ENCODE measurements at places on chromosomes 2 and 18.

DNA sequence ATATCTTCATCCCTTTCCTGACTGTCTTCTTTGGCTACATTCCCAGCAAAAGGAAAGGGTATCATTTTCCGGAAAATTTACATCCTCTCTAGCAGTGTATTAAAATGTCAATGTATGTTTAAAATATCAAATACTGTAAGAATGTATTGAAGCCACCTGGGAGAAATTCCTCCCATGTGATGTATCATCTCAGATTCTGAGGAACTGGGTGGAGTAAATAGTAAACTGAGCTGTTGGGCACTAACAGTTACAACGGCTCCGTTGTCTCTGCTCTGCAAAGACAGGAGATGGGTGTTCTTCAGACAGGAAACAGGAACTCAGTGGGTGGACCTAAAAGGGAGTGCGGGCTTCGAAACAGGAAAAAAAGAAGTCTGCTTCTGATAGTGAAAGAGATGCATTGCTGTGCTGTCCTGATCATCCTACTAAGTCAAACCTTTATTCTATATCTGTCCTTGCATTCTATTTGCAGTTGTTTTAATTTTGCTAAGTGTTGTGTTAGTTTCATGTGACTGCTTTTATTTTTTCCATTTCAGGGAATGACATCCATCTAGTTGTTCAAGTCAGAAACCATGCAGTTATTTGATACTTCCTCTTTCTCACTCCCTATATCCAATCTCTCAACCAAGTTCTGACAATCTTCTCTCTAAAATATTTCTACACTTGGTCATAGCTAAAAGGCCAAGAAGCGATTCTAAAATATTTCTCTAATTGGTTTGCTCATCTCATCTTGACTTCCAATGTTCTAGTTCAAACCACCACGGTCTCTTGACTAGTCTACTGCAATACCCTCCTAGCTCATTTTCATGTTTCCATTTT lies 19.4 kb downstream of the DOK1 start:
- peak; percentile 40 for DNase-seq

DNA sequence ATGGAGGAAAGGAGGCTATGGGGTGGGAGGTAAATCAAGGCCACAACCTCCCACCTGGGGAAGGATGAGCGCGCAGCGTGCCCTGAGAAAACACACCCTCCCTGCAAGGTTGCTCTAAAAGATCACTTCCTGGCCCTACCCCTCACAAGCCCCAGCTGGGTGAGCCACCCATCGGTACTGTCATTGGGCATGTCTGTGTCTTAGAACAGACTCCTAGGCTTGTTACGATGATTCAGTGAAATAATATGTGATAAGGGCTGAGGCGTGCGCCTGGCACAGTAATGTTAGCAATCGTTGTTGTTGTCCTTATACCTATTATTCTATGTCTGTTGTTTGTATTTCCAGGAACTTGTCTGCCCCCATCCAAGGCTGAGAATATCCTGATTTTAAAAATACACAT lies 175.1 kb downstream of the ZFP36L2 start:
- DNase-seq: no peak

DNA sequence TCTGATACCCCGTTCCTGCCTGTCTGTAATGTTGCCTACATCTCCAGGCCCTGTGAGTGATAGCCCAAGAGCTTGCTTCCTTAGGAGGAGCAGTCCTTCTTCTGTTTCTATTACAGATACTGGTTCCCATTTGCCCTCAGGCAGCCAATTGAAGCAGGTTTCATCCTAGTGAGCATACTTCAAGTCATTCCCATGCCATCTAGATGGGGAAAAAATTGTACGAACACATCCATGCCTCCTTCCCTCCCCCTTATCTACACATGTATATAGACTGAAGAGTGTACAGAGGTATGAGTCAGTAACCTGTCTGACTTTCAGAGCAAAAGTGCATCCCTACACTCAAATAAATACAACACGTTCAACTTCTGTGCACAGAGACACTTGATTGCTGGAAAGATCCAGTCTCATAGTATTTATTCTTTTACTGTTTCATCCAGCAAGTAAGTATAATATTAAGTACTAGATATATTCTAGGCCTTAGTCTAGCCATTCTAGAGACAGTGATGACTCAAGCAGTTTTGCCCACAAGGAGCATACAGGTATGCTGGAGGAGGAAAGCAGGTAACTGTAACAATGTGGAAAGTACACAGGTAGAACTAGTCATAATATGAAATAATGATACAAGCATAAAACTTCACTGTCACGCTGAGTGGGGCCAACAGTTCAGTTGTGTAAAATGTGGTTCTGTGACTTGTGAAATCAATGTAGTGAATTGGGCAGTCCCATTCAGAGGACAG lies 153.4 kb downstream of the MGAT5 start:
- DNase-seq: no peak

DNA sequence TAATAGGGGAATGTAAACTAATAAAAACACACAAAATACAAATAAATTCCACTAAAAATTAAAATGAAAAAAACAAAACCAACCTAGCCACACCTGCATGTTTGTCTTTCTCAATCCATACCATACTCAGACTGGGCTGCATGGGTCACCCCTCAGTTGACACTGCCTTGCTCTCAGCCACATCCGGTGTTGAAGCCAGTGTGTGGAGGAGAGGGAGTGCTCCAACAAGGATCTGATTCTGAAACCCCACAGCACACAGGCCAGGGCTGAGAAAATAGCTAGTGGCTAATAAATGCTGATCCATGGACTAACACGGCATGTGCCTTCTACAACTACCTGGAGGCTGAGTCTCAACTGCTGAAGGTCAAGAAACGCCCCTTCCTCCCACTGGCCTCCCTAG lies 13.7 kb downstream of the RND3 start:
- DNase-seq: no peak

DNA sequence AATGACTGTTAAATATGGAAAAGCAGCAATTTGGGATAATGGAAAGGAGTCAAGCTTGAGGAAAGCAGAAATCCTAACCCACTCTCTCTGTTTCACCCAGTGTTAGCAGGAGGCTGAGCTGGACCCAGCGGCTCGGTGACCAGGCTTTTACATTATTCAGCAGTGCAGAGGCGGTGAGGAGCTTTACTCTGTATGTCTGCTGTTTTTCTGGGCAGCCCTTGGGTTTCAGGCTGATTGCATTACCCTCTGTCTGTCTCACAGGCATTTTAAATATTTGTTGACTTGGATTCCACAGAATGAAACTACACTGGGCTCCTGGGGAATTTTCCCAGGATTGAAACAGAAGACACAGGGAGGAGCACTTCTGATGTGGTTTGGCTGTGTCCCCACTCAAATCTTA lies 368.0 kb downstream of the GALR1 start:
- no peak for DNase-seq

GRCh38 chr2:240557808-240558207 lies at the start of gene ANKMY1:
ANKMY1 (minus strand) TSS chr2:240557988; CDS start chr2:240557335, 653 bp downstream.
- peak; percentile 86 for DNase-seq

DNA sequence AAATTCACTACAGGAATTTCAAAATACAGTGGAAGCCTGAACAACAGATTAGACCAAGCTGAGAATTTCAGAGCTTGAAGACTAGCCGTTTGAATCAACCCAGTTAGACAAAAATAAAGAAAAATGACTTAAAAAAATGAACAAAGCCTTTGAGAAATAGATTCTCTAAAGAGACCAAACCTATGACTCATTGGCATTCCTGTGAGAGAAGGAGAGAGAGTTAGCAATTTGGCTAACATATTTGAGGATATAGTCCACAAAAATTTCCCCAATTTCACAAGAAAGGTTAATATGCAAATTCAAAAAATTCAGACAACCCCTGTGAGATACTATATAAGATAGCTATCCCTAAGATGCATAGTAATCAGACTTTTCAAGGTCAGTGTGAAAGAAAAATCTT lies 78.0 kb downstream of the MYO3B start:
- no peak for DNase-seq

DNA sequence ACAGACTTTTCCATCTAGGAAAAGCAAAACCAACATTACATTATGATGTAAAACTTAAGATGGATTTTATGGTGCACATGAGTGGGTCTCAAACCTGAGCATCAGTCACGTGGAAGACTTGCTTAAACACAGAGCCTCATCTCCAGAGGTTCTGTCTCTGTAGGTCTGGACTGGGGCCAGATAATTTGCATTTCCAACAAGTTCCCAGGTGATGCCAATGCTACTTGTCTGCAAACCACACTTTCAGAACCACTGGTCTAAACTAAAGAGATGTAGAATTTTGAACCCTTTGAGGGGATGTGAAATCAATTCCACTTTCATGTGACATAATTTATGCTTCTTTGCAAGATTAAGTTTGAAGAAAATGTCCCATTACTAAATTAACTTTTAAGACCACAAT lies 522.8 kb downstream of the MBD2 start:
- DNase-seq: no peak

DNA sequence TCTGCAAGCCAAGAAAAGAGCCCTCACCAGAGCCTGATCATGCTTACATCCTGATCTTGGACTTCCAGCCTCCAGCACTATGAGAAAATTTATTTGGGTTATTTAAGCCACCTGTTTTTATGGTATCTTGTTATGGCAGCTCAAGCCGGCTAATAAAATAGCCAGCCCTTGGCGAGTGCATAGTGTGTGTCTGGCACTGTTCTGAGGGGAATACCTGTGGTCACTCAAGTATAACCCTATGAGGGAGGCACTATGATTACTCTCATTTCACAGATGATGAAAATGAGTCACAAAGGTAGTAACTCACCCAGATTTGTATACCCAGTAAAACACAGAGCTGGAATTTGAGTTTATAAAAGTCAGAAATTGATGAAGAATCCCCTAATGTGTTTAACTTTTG lies 556.9 kb upstream of the SETBP1 start:
- no peak for DNase-seq

- DNase-seq: no peak
Measured at GRCh38 chr2:170271340-170271739, 93.4 kb downstream of the MYO3B start.

DNA sequence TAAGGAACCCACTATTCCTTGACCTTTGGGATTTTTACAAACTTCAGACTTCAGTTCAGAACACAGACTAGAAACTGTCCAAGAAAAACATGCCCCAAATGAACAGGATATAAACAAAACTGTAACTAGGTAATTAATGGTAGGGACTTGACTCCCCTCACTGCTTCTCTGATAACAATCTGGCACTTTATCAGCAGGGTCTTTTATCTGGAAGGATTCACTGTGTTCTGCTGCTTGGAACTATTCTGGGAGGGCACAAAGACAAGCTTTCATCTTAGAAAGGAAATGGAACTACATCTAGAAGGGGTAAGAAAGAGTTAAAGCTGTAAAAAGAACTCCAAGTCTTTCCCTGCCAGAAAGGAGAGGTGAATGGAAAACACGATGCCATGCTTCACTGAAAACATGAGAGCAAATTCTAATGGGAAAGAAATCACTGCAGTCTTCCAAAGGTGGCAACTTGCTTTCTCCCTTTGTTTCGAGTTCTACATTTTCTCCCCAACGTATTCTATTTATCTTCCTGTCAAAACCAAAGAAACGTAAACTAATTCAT lies 181.2 kb downstream of the THADA start:
- DNase-seq: no peak

- DNase-seq: no peak
Measured at GRCh38 chr2:109336296-109336695, 207.3 kb downstream of the SH3RF3 start.

DNA sequence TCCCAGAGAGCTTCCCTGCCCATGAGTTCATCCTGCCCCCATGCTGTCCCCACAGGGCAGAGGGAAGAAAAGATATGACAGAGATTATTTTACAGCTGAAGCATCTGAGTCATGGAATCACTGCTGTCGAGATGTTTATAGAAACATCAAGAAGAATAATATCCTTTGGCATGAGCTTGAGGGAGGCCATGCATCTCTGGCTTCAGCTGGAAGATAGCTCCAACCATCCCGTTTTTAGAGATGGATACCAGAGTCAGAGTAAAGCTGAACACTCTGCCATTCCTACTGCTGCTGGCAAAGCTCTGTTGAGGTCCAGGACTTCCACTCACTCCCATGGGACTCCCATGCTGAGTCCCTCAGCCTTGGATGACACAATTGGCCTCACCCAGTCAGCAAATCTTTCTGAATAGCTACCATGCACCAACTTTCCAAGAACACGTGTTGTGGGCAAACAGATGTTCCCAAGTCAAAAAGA lies 167.8 kb downstream of the TTC32 start:
- DNase-seq: no peak

DNA sequence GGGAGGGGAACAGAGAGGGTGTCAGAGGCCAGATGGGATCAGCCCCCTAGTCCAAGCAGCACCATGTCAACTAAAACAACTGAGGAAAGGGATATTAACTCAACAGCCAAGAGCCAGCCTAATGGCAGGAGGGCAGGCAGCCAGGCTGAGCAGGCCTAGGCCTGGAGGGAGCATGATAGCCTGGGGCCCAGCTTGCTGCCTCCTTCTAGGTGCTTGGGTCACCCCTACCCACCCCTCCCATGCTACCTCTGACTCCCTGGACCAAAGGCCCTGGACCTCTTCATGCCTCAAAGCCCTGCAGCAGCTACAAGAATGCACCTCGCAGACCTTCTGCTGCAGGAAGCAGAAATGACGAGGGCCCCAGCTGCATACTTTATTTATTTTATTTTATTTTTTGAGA lies 22.1 kb upstream of the TNS1 start:
- DNase-seq: no peak

- no peak for DNase-seq
Measured at GRCh38 chr2:177403838-177404237, 11.3 kb downstream of the AGPS start.

- DNase-seq: no peak
Measured at GRCh38 chr2:238702276-238703052, 145.4 kb upstream of the TWIST2 start.

GRCh38 chr18:65934874-65935273 lies 184.1 kb downstream of the CDH7 start:
- DNase-seq: no peak

- no peak for DNase-seq
Measured at GRCh38 chr18:40417501-40417900, 1537.5 kb upstream of the PIK3C3 start.

GRCh38 chr2:41853427-41854191 lies 194.2 kb upstream of the PKDCC start:
- DNase-seq: no peak

- DNase-seq: no peak
Measured at GRCh38 chr2:114699423-114699944, 257.0 kb downstream of the DPP10 start.

- DNase-seq: no peak
Measured at GRCh38 chr2:2422621-2423020, 91.5 kb upstream of the MYT1L start.

GRCh38 chr2:78118037-78118436 lies 595.9 kb upstream of the LRRTM4 start:
- DNase-seq: no peak

DNA sequence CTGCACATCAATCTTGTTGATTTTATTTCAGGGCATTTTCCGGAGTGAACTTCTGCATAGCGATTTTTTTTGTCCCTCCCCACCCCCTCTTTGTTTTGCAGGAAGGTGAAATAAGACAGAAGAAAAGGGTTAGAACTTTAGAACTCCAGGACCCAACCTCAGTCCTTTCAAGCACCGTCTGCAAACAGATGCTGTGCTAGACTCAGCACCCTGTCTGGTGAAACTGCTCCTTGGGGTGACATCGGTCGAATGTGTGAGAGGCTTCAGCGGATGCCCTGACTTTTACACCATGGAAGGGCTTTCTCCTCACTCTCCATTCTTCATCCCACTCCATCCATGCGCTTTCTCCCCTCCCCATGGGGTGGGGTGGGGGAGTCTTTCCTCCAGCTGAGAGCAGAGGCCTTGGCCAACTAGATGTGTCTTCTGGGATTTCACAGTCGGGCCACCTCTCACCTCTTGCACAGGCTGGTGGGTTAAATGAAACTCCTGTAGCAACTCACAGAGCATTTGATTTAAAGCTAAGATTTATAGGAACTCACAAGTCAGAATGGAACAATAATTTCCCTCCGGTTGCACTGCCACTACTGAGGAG lies 43.3 kb upstream of the EDAR start:
- no peak for DNase-seq

Measured in GM10248 (cell line).